Stimulated activated CD8-positive, alpha-beta memory T cell treated with anti-CD3 and anti-CD28 coated beads, Interleukin-7, amount 100 ng/mL, for 1 hour (primary cell): ENCODE measurements at places on chromosomes 1 and 21.

DNA sequence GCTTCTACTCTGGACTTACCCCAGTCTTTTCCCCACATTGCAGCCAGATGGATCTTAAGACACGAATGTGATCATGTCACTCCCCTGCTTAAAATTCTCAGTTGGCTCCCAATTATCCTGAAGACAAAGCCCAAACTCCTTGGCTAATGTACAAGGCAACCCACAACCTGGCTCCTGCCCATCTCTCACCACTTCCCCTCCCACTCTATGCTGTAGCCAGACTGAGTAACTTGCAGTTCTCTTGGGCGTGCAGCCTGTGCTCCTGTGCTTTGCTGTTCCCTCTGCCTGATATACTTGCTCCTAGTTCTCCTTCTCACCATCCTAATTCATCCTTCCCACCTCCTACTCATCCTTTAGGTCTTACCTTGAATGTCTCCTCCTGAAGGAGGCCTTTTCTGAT lies 56.2 kb downstream of the LGR6 start:
- no peak for DNase-seq

GRCh38 chr1:2314803-2315673 lies 76.3 kb downstream of the MORN1 start:
- peak; percentile 56 for DNase-seq

- no peak for DNase-seq
Observed at GRCh38 chr1:93304716-93305138, 41.0 kb upstream of the DR1 start.

DNA sequence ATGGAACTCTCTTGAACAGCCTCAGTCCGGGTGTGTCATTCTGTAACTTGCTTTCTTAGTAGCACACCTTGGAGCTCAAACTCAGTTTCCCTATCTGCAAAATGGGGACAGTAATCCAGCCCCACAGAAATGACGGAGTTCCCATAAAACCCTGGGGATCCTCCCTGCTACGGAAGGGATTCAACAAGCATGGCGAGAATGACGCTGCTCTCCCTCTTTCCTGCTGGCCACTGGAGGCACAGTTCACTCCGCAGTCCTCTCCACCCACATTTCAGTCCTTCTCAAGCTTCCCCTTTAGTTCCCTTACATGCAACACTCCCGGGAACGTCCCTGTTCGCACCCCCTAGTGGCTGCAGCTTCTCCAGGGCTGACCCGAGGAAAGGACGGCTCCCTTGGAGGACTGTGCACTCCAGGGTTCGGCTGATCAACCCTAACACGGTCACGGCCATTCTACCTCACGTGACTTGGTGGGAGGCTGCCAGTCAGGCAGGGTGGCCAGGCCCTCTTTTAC lies 20.6 kb downstream of the RUNX3 start:
- no peak for DNase-seq

- no peak for DNase-seq
Observed at GRCh38 chr1:210830034-210831028, 303.6 kb downstream of the KCNH1 start.

- DNase-seq: no peak
Observed at GRCh38 chr1:119541389-119541788, 34.4 kb downstream of the HSD3B1 start.

DNA sequence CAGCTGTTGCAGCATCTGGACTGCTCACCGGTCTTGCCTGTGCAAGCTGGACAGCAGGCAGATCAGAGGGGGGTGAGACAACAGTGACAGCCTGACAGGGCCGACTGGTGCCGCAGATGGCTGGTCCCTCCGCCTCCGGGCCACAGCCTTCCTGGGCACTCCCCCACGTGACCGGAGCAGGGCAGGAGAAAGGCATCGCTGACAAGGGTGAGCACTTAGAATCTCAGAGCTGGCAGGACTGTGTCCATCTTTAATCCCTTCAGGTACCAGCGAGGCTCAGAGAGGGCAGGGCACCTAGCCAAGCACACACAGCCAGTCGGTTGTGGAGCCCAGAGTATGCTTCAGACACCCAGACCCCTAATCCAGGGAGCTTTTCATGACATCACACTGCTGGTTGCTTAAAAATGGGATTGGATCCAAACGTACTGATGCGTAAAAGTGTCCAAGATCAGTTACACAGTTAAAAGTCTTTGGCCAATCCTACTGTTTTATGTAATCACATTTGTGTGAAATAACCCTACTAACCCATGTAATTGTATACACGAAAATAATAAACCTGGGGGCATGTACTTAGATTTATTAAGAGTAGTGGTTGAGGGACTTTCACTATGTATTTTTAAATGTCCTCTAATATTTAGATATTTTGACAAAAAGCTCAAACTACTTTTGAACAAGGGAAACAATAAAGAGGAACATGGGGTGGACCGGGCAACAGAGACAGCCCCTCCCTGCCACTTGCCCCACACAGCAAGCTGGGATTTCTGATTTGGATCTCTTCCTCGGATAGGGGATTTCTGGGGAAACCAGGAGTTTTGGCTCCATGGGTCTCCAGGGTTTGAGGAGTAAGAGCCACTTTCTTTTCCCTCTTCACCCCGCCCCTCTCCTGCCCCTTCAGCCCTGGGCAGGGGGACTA lies 758 bp upstream of the CNTN2 start:
- no peak for DNase-seq

GRCh38 chr1:47710329-47711071 lies 272.7 kb downstream of the FOXD2 start:
- peak; percentile 44 for DNase-seq

- no peak for DNase-seq
Observed at GRCh38 chr1:231724876-231725647, 98.5 kb downstream of the DISC1 start.

DNA sequence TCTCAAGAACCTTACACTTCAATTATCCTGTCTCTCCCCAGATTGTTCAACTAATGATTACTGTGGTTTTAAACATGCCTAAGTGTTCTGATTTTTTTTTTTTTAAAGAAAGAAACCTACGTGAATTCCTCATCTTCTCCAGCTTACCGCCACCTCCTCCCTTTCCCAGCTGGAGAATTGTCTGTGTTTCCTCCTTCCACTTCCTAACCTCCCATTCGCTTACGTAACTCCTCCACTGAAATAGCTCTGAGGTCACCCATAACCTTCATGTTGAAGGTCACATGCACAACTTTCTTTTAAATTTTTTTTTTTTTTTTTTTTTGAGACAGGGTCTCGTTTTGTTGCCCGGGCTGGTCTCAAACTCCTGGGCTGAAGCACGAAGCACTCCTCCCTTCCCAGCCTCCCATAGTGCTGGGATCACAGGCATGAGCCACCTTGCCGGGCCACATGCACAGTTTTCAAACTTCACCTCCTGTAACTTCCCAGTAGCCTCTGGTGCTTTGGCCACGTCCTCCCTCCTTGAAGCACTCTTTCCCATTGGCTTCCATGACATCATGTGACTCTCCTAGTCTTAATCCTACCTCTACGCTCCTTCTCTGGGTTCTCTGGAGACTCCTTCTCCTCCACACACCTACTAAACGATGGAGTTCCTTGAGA lies 9.8 kb upstream of the CAPZB start:
- no peak for DNase-seq

DNA sequence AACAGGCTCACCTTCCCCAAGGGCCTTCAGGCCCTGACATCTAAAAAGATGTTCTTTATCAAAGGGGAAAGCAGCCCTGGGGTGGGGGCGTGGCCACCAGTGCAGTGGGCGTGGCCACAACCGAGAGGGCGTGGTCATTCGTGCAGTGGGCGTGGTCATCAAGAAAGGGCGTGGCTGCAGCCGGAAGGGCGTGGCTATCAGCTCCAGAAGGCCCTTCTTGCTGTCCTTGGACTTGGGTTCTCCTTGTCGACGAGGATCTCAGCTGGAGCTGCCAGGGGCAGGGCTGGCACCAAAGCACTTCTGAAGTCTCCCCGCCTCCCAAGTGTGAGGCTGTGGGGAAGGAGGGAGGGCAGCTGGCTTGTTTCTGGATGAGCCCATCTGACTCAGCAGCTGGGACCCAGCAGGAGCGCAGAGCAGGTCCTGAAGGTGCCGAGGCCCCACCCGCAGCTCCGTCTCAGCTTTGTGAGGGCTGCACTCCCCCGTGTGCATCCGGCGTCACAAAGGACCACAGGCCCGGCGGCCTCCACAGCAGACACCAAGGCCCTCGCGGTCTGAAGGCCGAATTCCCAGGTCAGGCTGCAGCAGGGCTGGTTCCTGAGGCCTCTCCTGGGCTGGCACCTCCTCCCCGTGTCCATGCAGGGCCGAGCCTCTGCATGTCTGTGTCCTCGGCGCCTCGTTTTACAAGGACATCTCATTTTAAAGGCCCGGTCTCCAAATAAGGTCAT lies 12.8 kb downstream of the PDE9A start:
- no peak for DNase-seq

DNA sequence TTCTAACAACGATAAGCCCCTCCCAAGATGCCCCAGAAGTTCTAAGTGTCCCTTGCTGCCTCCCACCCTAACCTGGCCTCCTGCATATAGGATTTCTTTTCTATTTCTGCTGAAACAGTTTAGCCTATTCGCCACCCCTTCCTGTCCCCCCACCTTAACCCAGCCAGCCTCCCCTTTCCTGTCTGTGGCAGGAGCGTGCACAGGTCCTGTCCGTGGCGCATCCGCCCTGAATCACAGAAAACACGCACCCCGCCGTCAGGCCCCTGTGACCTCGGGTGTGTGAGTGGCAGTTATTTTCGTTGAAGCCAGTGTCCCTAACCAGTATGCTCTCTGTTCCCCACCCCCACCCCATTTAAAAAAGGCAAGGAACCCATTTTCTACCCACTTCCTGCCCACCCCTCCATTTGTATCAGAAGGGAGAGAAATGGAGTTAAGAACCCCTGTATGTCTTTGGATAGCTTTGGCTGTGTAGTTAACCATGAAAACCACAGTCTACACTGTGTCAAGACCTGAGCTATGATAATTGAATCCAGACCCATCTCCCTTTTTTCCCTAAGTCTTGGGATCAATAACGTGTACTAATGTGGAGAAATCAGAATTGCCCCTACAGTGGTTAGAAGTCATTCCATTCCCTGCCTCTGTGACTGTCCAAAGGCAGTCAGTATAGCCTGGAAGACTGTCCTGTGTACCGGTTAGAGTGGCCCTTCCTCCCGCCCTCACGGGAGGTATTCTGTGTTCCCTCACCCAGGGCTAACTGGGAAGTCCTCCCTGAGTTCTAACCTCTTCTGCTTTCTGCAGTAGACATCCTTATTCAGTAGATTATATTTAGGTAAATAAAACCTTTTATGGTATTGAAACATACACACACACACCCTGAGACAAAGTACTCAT lies 1.8 kb downstream of the PLEKHO1 start:
- peak; percentile 46 for DNase-seq

- DNase-seq: no peak
Observed at GRCh38 chr1:83641206-83641658, 357.7 kb downstream of the TTLL7 start.

- DNase-seq: no peak
Observed at GRCh38 chr1:28412731-28413130, 43.2 kb downstream of the PHACTR4 start.

GRCh38 chr21:34897828-34898227 lies 151.3 kb downstream of the RUNX1 start:
- DNase-seq: no peak

DNA sequence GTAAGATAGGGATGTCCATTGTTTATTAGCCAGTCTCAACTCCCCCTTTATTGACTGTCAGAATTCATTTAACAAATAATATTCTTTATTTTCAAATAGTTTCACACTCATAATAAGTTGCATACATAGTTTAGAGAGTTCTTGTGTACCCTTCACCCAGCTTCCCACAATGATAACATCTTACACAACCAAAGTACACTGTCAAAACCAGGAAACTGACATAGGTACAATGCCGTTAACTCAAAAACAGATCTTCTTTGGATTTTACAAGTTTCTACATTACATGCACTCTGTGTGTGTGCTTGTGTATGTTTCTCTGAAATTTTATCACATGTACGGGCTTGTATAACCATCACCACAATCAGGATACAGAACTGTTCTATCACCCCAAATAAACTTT lies 64.4 kb upstream of the IFNLR1 start:
- no peak for DNase-seq

DNA sequence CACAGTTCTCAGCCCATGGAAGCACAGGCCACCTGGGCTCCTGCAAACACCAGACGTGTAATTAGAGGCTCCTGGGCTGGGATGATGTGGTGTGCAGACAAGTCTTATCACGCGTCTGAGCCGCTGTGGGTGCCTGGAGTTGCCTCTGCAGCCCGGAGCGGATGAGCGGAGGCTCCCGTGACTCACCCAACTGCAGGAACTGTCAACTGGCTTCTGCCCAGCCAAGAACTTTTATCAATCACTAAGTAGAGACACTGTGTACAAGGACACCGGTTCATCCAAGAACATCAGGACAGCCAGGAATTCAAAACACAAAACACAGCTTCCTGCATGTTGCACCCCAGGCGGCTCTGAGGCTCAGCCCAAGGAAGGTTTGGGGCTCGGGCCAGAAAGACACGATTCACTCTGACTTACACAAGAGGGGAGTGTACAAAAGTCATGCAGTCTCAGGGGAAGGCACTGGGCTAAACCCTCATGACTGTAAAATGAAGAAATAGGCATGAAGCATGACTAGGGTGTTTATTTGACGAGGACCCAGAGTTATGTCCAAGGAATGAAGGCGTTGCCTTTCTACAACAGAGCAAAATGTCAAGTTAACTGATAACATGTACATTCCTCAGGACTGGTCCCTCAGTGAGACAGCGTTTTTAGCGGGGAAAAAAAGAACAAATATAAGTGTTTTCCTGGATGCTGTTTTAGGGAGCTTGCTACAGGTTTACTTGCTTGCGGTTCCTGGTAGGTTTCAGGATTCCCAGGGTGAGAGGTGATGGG lies 21.1 kb downstream of the ERRFI1 start:
- no peak for DNase-seq

DNA sequence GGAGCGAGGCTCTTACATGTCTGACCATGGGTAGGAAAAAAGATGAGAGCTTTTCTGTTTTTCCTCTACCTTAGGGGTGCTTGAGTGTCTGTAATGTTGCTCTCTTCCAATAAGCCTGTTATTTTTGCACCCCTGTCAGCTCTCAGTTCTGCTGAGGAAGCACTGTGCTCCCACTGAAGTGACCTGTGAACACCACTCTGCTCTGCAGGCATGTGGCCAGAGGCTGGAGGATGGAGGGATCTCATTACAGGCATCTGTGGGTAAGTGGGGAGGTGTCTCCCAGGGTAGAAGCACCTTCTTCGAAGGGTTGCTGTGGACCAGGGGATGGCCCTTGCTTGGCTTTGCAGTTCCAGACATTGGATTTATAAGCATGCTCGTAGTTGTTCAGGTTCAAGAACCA lies 56.8 kb upstream of the RBM15 start:
- no peak for DNase-seq
